LNCaP clone FGC (cell line): ENCODE measurements at places on chromosomes 3 and 15.

- DNase-seq, result no peak
Observed at GRCh38 chr3:124207873-124208485, 216.1 kb upstream of the ROPN1 start.

DNA sequence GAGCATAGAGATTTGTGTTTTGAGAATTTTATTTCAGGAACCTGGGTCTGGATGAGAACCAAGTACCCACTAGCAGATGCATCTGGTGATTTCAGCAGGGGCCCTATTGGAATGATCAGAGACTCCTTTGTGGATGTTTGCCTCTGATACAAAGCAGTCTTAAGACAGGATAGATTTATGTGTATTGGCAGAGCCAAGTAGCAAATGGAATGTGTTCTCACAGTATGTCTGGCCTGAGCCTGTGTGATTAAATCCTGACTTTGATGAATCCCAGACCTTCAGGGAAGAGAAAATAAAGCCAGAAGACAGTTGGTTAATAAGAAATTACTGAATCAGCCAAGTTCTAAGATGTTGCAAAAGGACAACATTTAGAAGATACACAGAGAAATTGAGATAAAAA, 755.5 kb upstream of the SEMA6D start:
- DNase-seq, result no peak

GRCh38 chr15:45100884-45101625, 12.9 kb downstream of the DUOX2 start:
- DNase-seq, result no peak

DNA sequence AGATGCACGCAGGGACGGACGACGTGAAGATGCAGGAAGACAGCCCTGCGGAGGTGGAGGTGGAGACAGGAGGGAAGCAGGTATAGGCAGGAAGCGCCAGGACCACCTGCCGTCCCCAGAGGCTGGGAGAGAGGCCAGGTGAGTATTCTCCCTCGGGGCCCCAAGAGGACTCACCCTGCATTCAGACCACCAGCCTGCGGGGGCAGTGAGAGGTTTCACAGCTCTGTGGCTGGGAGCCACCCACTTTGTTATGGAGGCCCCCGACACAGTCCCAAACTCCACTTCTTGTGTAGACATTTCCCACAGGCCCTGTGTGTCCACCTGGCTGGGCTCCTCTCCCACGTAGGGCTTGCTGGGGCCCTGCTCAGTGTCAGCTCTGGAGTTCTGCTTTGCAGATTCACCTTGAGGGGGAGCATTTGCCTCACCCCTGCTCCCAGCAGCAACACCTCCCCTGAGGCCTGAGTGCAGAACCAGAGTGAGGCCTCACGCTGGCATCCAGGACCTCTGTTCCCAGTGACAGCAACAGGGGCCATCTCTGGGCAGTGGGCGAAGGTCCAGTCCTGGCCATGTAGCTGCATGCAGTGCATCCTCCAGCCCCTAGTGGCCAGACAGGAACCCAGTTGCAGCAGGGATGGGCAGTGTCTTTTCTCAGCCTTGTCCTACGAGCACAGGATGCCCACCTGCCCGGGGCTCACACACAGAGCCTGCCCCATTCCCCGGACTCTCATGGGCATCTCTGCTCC, 119.4 kb upstream of the IQSEC1 start:
- DNase-seq, result no peak

GRCh38 chr15:88303395-88303794, 46.9 kb upstream of the NTRK3 start:
- no peak for DNase-seq

GRCh38 chr3:102129760-102130608, 280.7 kb downstream of the NFKBIZ start:
- DNase-seq, result no peak

DNA sequence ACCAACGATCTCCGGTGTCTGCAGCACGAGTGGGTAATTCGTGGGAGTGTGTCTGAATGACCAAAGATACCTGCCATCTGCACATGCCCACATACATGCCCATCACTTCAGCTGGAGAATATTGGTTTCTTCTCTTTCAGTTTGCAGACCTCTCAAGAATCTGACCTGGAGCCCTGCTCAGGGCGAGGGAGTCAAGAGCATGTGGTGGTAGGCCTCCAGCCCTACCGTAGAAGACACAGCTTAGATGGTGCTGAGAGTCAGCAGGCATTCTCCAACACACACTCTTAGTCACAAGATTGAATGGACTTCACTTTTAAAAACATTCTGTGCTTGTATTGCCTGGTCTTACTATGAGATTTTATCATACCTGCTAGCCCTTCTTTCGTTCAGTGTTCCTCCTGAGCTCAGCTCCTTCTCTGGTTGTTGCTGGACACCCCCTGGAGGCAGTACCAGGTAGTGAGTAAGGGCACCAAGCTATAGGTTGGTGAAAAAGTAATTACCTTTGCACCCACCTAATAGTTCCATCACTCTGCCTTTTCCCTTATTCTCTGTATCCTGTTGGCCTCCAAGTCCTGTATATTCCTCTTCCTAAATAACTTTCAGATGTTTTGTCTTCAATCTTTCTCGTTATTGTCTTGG, 252.0 kb downstream of the CACNA2D3 start:
- no peak for DNase-seq

DNA sequence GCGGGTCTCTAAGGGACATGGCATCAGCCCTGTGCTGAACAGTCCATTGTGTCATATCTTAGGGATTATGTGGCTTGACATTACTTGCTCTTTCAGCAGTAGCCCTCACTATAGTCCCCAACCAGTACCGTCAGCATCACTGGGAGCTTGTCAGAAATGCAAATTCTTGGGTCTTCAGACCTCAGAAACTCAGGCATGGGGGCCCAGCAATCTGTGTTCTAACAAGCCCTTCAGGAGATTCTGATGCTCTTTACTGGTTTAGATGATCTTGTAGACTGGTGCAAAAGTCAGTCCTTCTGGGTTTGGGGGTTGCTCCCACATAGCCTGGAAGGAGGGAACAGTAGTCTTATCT, 39.0 kb upstream of the TRAK1 start:
- DNase-seq, result no peak

DNA sequence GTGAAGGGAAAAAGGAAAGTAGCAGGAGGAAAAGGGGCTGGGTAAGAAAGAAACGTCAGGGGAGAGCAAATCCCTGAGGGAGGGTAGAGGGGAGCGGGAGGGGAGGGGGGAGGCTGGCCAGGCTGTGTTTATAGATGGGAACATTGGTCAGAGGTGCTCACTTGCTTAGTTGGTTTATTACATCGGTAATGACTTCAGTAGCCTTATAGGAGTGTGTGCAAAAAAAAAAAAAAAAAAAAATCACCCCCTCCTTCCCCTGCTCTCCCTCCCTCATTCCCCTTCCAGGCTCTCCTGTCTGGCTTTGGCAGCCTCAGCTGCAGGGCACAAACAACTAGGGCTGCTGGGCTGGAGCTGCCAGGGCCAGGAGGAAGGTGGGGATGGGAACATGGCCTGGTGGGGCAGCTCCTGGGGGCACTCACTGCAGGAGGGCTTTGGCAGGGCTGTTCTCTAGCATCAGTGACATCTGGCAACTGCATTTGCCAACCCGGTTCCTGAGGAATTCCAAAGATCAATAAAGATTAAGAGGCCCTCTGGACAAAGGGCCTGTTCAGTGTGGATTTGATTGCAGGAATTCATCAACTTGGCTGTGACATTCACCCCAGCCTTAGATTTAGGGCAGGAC, 334.5 kb upstream of the FRG2C start:
- peak; percentile 7 for DNase-seq

GRCh38 chr15:79101866-79102581, 11.4 kb upstream of the RASGRF1 start:
- no peak for DNase-seq
